ENCODE measurements at places on chromosomes 2 and 18.

GRCh38 chr18:62974928-62975675 lies 259.8 kb downstream of the PHLPP1 start:
- DNase-seq = no peak

DNA sequence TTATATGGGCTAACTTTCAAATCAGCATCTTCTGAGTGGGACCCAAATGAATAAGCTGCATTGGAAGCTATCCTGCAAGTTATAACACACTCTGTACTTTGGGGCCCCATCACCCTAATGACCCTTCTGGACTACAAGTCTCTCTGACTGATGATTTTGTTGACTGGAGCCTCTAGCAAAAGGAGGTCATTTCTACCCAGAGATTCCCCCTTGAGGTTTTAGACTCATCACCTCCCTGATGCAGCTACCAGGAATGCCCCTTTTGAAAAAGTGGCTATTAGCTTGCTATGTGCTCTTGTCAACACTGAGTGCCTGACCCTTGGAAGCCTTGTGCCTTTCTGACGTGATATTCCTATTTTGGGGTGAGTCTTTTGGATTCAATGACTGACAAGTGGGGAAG lies 54.5 kb upstream of the NEMP2 start:
- DNase-seq = no peak

DNA sequence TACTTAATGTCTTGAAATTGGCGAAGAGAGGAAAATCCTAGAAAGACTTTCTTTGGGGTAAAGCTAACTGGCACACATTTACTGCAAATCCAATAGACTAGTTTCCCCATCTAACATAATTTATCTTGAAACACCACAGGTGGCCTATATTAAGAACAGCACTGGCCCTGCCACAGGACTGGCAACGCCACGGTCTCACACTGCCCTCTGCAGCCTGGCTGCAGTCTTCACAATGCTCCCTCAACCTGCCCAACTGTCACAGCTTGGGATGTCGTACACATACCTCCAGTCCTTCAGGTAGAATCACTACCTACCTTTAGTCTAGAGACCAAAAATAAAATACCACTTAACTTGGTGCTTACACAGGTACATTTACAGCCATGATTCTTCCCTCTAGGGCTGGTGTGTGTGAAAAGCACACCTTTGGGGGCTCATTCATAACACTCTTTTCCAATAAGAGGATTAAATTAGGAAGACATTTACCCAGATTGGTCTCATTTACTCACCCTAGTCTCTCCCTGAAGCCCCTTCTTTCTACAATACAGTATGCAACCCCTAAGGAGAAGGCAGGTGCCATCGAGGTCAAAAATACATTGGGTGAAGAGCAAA lies 222.2 kb downstream of the C1D start:
- no peak for DNase-seq

DNA sequence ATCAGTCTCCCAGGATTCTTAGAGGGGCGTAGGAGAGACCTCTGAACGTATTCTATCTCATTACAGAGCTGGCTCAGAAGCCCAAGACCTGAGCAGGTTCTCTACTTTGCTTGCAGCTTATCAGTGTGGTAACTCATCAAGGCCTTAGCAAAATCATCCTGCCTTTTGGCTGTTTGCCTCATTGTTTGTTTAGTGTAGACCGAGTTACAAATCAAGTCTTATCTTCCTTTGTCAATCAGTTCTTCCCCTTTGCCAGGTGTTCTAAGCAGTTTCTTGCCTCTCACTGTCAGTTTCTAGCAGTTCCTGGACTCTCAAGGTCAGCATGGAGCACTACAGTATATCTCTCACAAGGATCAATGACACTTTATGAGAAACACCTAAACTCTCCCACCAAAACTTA lies 30.9 kb upstream of the NAB1 start:
- DNase-seq = no peak

GRCh38 chr2:221402072-221402471 lies 170.0 kb downstream of the EPHA4 start:
- DNase-seq = no peak

- no peak for DNase-seq
Observed at GRCh38 chr2:166163775-166164174, 36.0 kb upstream of the SCN1A start.

DNA sequence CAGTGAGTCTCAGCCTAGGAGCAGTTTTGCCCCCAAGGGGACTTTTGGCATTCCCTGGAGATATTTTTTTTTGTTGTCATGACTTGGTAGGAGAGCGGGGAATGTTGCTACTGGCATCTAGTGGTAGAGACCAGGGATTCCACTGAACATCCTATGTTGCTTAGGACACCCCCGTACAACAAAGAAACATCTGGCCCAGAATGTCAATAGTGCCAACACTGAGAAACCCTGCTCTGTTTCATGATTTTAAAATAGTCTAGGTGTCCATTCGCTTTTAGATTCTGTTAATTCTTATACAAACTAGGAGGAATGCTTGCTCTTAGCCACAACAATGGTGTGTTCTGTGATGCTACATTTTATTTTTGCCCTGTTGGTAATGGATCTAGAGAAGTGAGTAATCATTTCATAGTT lies 225.8 kb upstream of the SIX3 start:
- DNase-seq = no peak

GRCh38 chr2:24922556-24922955 lies 2.5 kb upstream of the ADCY3 start:
- DNase-seq = no peak

- DNase-seq = no peak
Observed at GRCh38 chr18:3526421-3527354, 76.7 kb downstream of the TGIF1 start.

- DNase-seq = no peak
Observed at GRCh38 chr2:86078774-86079545, 26.7 kb downstream of the POLR1A start.

DNA sequence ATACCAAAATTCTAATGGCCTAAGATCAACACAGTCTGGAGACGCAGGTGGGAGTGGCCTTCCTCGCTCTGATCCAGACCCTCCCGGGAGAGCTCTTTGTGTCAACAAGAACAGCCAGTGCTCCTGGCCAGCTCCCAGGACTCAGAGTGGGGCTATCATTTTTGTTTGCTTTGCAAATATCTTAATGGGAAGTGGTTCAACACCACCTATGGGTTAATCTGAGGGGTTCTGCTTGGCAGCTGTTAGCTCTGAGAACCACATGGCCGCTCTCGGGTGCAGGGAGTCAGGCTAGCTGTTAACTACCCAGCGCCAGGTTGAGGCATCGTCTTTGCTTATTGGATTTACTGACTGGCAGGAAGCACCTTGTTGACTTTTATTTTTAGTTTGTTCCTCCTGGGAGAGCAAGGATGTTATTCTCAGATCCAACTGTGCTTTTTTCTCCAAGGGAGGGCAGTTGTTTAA lies 184.8 kb upstream of the SP5 start:
- no peak for DNase-seq

DNA sequence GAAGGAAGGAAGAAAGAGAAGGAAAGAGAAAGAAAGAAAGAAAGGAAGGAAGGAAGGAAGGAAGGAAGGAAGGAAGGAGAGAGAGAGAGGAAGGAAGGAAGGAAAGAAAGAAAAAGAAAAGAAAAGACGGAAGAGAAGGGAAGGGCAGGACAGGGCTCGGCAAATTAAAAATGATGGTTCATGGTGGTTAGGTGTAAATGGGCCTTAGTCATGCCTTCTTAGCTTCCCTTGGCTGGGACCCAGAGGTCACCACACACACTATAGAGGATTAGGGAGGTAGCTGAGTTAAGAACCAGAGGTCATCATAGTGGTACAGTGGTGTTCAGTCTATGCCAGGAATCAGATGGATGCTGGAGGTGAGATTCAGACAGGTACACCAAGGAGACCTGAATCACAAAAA lies 9.3 kb upstream of the ATL2 start:
- DNase-seq = no peak

DNA sequence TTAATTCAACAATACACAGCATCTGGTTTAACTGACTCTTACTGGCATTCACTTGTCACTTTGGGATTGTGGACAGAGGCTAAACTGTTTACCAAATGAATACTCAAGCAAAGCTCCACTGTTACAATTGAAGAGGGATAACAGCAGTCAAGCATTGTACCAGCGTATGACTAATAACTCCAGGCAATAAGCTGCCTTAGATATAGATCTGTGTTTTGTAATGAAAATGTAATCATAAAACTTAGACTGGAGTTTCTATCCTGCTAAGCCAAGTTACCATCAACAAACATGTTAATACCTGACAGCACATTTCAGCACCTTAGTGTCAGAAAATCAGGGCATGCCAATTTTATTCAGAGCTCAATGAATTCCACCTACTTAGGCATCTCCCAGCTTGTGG lies 889.5 kb downstream of the EPHA4 start:
- no peak for DNase-seq

GRCh38 chr2:21220930-21221329 lies 97.2 kb downstream of the TDRD15 start:
- no peak for DNase-seq

GRCh38 chr2:8319219-8319618 lies 362.6 kb upstream of the ID2 start:
- DNase-seq = no peak

- no peak for DNase-seq
Observed at GRCh38 chr2:68225119-68225632, 27.2 kb downstream of the PPP3R1 start.

GRCh38 chr18:40431071-40431985 lies 1523.7 kb upstream of the PIK3C3 start:
- DNase-seq = no peak

GRCh38 chr18:42229211-42230210 lies 274.5 kb downstream of the PIK3C3 start:
- no peak for DNase-seq

DNA sequence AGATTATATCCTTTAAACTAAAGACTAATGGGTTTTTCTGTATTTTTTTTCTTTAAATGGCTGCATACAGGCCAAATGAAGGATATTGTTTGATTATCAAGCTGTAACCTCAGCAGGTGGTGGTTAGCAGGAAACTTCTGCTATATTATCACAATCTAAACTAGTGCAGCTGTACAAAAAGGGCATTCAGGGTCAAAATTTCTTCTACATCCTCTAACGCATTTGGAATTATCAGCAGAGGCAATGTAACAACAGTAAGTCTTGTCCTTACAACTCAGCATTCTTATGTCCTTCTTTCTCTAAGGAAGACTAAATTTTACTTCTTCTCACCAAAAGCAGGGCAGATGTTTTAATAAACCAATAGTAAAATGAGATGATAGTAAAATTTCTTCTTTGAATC lies 135.8 kb upstream of the FN1 start:
- DNase-seq = no peak

DNA sequence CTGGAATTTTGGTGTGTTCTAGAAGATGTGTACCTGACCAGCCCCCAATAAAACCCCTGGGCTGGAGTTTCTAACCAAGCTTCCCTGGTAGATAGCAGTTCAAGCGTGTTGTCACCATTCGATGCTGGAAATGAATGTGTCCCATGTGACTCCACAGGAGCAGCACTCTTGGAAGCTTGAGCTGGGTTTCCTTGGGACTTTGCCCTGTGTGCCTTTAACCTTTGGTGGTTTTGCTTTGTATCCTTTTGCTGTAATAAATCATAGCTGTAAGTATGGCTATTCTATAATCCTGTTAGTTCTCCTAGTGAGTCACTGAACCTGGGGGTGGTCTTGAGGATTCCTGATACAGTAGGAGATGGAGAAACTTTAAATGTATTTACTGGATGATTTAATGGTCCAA lies 65.2 kb downstream of the KLHL14 start:
- DNase-seq = no peak

DNA sequence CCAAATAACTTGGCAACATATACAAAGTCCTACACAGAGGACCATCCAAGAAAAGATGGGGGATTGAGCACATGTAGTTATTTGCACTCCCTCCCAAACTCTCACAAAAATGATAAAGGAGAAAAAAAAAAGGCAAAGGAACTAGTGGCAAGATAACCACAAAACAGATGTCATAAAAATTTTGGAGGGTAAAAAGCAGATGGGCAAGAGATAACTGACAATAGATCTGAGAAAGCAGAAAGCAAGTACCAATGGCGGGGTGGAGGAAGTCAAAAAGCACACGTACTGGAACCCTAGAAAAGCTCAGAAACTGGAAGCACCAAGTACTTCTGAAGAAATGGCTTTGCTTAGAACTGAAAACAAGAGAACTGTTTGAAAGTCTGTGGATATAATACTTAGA lies 82.0 kb downstream of the WDPCP start:
- no peak for DNase-seq

- DNase-seq = no peak
Observed at GRCh38 chr2:157438863-157439823, 4.7 kb downstream of the CYTIP start.

DNA sequence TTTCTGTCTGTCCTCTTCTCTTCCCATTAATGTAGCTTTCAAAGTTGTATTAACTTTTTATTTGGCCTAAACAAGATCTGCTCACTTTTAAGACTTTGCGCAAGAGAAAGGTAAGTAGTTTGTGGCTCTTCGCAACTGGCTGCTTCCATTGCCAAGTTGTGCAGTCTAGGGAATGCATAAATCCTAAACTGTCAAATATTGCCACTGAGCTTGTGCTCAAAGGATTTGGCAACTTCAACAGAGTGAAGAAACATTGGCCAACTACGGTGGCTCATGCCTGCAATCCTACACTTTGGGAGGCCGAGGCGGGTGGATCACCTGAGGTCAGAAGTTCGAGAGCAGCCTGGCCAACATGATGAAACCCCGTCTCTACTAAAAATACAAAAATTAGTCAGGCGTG lies 826.4 kb downstream of the EPHA4 start:
- DNase-seq = no peak

DNA sequence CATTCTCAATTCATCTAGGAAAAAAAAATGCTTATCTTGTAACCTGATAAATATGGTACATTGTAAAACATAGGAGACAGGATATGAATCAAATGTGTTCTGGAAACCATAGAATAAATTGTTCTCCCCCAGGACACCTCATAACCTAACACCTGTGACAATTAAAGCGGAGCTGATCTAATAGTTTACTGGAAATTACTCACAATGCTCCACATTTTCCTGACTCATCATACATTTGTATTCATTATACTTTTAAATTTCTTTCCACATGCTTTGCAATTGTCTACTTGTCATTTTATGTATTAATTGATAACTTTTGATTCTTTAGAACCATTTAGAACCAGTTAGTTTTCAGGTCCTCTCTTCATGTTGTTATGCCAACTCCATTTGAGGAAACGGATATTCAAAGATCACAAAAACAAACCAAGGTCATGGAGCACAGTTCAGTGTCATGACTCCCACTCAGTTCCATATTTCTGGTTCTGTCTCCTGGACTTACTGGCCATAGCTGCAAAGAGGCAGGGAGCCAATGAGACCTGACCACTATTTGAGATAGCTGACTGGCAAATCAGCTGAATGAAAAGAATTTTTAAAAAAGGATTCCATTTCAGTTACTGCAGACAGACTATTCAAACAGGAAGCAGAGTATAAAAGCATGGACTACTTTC lies 128.5 kb downstream of the CALCRL start:
- no peak for DNase-seq

DNA sequence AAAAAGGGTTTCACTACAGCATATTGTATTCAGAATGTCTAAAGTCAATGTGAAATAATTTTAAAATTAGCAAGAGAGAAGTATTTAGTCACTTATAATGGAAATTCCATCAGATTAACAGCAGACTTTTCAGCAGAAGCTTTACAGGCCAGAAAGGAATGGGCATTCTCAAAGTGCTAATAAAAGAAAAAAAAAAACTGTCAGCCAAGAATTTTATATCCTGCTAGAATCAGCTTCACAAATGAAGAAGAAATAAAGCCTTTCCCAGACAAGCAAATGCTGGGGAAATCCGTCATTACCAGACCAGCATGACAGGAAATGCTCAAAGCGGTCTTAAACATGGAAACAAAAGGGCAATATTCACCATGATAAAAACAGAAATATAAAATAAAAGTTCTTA lies 18.8 kb downstream of the LMAN1 start:
- DNase-seq = no peak

- no peak for DNase-seq
Observed at GRCh38 chr2:189127756-189128155, 51.8 kb downstream of the COL5A2 start.

- DNase-seq = no peak
Observed at GRCh38 chr2:48048476-48049171, 142.3 kb upstream of the FBXO11 start.
